Stimulated activated naive CD4-positive, alpha-beta T cell (primary cell): ENCODE measurements at places on chromosomes 12 and 14.

DNA sequence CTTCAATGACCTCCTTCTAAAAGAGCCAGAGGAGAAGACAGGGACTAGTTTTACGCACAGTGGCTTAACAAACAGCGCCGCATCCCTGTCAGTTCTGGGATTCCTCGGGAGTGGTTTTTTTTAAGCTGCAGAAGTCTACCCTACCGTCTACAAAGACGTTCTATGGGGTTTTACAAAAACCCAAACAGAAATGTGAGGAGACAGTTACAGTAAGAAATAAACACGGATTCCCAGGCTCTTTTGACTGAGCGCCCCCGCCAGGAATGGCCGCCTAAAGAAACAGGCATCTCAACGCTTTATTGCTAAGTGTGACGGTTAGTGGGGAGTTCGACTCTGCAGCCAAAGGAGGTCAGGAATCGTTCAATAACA is 484 bp downstream of the ALKBH1 start:
- DNase-seq = no peak

DNA sequence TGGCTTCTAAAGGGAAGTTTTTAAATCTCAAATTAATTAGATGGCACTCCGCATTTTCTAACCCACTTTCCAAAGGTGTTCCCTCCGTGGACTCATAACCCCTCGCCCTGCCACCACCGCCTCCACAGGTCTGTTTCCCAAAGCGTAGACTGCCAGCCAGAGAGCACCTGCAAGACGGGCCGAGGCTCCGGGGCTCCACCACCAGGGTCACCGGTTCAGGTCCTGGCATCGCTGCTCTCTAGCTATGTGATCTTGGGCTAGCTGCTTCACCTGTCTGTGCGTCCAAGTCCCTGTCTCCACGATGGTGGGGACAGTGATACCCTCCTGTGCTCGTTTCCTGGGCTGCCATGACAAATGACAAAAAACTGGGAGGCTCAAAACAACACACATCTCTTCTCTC is 11.5 kb downstream of the RIMBP2 start:
- no peak for DNase-seq

DNA sequence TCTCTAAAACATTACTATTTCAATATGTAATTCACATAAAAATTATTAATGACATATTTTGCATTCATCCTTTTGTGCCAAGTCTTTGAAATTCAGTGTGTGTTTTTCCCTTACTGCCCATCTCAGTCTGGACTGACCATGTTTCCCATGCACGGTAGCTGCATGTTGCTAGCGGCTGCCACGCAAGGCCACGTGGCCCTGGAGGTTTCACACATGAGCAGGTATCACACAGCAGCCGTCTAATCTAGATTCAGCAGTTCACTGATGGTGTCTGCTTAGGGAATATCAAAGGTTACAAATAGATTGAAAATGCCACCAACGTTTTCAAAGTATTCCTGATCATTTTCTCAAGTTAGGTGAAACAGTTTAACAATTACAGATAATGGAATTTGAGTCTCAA is 234.8 kb upstream of the FKBP4 start:
- no peak for DNase-seq

GRCh38 chr14:75825147-75825592 is 156.6 kb downstream of the TGFB3 start:
- no peak for DNase-seq

GRCh38 chr14:96631621-96632362 is 129.6 kb downstream of the PAPOLA start:
- DNase-seq = no peak

- no peak for DNase-seq
Measured at GRCh38 chr12:124047045-124047566, 74.1 kb downstream of the ZNF664 start.

- no peak for DNase-seq
Measured at GRCh38 chr12:24833513-24833912, 115.4 kb downstream of the BCAT1 start.

GRCh38 chr12:108318472-108319275 is 20.4 kb downstream of the CMKLR1 start:
- no peak for DNase-seq

GRCh38 chr12:115222220-115222619 is 538.2 kb upstream of the TBX3 start:
- DNase-seq = no peak

GRCh38 chr12:129861951-129862350 is 41.9 kb downstream of the TMEM132D start:
- no peak for DNase-seq

- no peak for DNase-seq
Measured at GRCh38 chr14:87898301-87898700, 94.7 kb downstream of the GALC start.

- DNase-seq = no peak
Measured at GRCh38 chr14:71539650-71540285, 392.5 kb upstream of the RGS6 start.
